ENCODE measurements at places on chromosomes 3 and 15.
A peak's percentile ranks its signal among the peaks of the same experiment; 100 is the strongest.

GRCh38 chr15:31752905-31753304, 277.4 kb upstream of the CHRNA7 start:
- no peak for DNase-seq

- peak; percentile 48 for DNase-seq
Measured at GRCh38 chr3:45414823-45415222, 26.4 kb downstream of the LARS2 start.

- peak; percentile 59 for DNase-seq
Measured at GRCh38 chr3:101635954-101636798, 40.8 kb downstream of the ZBTB11 start.

DNA sequence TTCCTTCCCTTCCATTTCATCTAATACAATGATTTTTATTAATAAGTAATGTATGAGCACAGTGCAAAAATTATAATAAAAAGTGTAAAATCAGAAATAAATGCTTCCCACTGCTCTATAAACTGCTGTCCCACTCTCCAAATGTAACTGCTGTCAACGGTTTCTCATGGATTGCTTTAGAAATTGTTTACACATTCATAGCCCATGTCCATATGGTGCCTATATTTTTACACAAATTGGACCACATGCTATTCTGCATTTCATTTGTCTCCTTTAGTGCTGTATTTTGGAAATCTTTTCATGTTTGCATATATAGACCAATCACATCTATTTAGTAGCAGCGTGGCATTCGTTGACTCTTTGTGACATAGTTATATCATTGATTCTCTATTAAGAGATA, 164.7 kb upstream of the SLCO3A1 start:
- no peak for DNase-seq

- DNase-seq, result no peak
Measured at GRCh38 chr3:24400015-24400414, 94.6 kb downstream of the THRB start.

DNA sequence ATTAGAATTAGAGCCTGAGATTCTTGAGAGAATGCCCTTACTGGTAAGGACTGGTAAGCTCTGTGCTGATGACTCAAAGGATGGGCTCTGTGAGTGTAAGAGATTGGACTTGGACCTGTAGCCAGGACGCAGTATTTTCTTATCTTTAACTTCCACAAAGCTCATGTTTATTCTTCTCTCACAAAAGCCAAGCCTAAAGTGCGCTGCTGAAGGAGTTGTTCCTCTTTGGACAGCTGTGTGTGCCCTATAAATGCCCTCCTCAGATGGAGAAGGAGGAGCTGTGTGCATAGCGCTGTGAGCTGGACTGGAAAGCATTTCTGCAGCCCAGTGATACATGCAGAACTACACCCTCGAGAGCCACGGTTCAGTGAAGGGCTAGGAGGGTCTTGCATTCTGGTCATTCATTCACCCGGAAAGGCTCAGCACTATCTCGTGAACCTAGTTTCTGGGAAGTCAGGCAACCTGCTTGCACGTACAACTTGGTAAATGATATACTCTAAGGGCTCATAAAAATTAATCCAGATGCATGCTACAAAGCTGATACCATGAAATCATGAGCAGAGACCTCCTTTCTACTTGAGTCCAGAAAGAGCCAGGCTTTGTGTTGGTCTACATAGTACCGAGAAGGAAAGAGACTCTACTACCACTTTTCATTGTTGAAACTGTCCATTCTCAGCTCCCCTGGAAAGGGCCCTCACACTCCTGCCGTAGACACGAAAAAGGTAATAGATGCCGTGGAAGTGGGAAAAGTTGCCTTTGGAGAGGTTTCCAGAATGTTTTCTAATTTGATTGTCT, 103.0 kb upstream of the TBL1XR1 start:
- no peak for DNase-seq

GRCh38 chr3:182486463-182486862, 306.8 kb upstream of the ATP11B start:
- no peak for DNase-seq

- peak; percentile 3 for DNase-seq
Measured at GRCh38 chr3:15241341-15241740, 35.3 kb downstream of the CAPN7 start.

Measured in NK-92 treated with Interleukin-12 subunit alpha and Interleukin-12 subunit beta, amount 100 ng/mL, for 24 hours (cell line).